ENCODE measurements at places on chromosomes 1 and 21. TPM values are rescaled to one million over a fixed set of nuclear protein-coding genes. Genes with fewer than 3 reads are reported as not detected.

GJB5 gene
- not detected for total RNA-seq

DNA sequence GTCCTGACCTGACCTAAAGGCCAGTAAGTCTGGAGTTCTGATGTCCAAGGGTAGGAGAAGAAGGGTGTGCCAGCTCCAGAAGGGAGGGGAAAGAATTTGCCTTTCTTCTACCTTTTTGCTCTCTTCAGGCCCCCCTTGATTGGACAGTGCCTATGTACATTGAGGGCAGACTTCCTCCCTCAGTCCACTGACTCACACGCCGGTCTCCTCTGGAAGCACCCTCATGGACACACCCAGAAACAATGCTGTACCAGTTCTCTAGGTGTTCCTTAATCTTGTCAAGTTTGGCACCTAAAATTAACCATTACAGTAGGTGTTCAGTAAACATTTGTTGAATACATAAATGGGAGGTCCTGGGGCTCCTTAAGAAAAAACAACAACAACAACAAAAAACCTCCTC is 51.0 kb upstream of the POU2F1 start:
- DNase-seq: no peak
- no peak overlapping the region for H3K4me3 ChIP-seq
- H3K27me3 ChIP-seq: no peaks in the 10 kb centered on the region

GRCh38 chr1:65872301-65872700 is 79.6 kb downstream of the PDE4B start:
- no peak overlapping the region for H3K4me3 ChIP-seq
- no peaks in the 10 kb centered on the region for H3K27me3 ChIP-seq
- no peak for DNase-seq
- H3K27ac ChIP-seq: no peak overlapping the region
- no peaks in the 10 kb centered on the region for H3K4me1 ChIP-seq
- H3K36me3 ChIP-seq: no peaks in the 10 kb centered on the region

- no peaks in the 10 kb centered on the region for H3K27me3 ChIP-seq
- no peak overlapping the region for H3K27ac ChIP-seq
- peaks cover 6% of the 10 kb centered on the region for H3K4me1 ChIP-seq
- H3K4me3 ChIP-seq: no peak overlapping the region
- H3K36me3 ChIP-seq: no peaks in the 10 kb centered on the region
- DNase-seq: no peak
These were observed 37.8 kb downstream of the XCL1 start for GRCh38 chr1:168614235-168614634.

Data from stomach (tissue), 19 donors.